C1 segment of cervical spinal cord (tissue), 14 donors: ENCODE measurements at places on chromosomes 11 and 22.

DNA sequence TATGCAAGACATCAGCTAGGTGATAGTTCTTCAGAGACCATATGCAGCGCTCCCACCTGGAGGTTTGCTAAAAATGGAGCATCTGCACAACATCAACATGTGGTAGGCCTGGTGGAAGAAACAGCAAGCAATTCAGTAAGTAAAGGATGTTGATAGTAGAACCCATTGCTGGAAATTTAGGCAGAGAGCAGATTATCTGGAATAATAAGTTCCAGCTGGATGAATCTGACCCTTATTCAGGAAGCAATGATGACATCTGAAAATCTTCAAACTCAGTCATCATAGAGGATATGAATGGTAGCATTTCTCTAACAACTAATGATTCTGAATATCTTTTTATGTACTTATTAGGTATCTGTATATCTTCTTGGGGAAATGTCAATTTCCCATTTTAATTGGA lies 225.2 kb upstream of the ANO3 start:
- DNase-seq = no peak

- no peak for DNase-seq
These were observed 17.2 kb downstream of the KCNQ1 start for GRCh38 chr11:2461956-2462542.

DNA sequence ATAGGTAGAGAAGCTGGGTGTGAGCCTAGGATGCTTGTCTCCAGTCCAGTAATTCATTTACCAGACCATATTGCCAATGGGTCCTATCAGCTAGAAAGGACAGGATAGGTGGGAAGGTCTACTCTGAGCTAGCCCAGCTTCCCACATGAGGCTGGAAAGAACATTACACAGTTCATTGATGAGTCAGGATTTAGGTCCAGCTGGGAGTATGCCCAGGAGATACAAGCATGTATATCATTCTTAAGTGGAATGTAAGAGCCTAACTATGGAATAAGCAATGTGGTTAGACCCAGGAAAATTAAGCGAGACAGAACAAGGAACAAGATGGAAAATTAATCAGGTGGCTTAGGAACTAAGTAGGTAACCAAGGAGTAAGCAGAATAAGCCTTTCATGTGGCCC lies 59.0 kb upstream of the TBCEL start:
- no peak for DNase-seq

GRCh38 chr11:115506954-115507675 lies 2.9 kb upstream of the CADM1 start:
- DNase-seq = no peak

DNA sequence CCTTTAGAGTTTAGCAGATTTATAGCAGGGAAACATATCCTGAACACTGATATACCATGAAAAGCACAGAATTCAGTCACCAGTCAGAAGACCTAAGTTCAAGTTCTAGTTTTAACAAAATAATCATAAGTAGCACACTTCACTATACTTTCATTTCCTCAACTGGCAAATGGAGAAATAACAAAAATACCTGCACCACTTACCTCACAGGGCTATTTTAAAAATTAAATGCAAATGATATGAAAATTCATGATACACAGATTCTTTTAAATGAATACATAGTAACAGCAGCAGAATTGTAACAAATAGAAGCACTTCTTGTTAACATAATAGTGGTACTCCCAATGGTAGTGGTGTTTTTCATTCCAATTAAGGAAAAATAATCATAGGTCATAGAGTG lies 139.0 kb downstream of the FCHSD2 start:
- no peak for DNase-seq
